ENCODE measurements at places on chromosomes 1 and 21.

- DNase-seq: no peak
These were observed 9.3 kb downstream of the HNRNPU start for GRCh38 chr1:244854865-244855578.

- DNase-seq: no peak
These were observed 106.0 kb downstream of the ADAMTS1 start for GRCh38 chr21:26739189-26739588.

- no peak for DNase-seq
These were observed 31.9 kb downstream of the KIF14 start for GRCh38 chr1:200588698-200589097.

- peak; percentile 87 for DNase-seq
These were observed 6.6 kb downstream of the UBL4B start for GRCh38 chr1:110118636-110119396.

GRCh38 chr1:150210706-150211105 is 25.2 kb downstream of the ANP32E start:
- no peak for DNase-seq

GRCh38 chr1:40851643-40852042 is 10.5 kb downstream of the CITED4 start:
- DNase-seq: no peak
